ENCODE measurements at places on chromosomes 2 and 18.

GRCh38 chr2:226707499-226707898 is 92.1 kb downstream of the IRS1 start:
- DNase-seq, result no peak

DNA sequence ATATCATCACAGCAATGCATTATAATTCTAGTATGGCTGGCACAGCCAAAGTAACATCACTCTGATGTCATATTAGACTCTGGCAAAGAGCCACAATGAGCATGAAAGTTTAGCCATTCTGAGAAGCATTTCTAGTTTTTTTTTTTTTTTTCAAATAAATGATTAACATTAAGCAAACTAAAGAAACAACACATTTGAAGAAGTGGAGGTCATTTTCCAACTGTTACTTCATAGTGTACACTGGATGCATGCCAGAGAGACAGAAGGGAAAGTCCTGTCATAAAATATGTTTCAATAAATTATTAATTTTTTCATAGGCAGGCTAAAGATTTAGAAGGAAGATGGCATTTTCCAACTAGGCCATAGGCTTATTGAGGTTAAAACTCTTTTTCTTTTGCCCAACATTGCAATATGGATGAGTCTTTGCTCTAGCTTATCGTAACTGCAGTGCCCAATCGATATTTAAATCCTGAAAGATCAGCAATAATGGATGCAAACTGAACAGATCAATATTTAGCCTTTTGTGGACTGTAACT is 1630.4 kb upstream of the ACVR2A start:
- DNase-seq, result no peak

- peak; percentile 32 for DNase-seq
These were observed at the start of gene HOXD8 for GRCh38 chr2:176128982-176129796. Gene HOXD8 (plus strand): TSS chr2:176129705. CDS start chr2:176130367, 662 bp downstream.

GRCh38 chr2:159065313-159065712 is 96.9 kb downstream of the TANC1 start:
- DNase-seq, result no peak

DNA sequence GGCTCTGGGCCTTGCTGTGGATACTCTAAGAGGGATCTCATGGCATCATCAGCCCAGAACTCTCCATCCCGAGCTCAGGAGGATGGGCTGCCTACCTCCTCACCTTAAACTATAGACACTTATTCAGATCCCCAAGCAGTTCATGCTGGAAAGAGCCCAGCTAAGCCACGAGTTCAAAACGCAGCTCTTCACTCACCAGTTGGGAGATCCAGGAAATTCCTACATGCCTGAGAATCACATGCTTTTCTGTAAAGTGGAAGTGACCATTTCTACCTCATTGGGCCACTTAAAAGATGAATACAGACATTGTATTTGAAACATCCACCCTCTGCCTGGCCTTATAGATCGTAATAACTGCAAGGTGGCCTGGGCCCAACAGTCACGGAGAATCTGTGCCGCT is 6.6 kb downstream of the ATOH8 start:
- no peak for DNase-seq

GRCh38 chr2:151291224-151291623 is 1.8 kb upstream of the NMI start:
- DNase-seq, result no peak

GRCh38 chr2:88187927-88188326 is 17.8 kb downstream of the THNSL2 start:
- DNase-seq, result no peak

DNA sequence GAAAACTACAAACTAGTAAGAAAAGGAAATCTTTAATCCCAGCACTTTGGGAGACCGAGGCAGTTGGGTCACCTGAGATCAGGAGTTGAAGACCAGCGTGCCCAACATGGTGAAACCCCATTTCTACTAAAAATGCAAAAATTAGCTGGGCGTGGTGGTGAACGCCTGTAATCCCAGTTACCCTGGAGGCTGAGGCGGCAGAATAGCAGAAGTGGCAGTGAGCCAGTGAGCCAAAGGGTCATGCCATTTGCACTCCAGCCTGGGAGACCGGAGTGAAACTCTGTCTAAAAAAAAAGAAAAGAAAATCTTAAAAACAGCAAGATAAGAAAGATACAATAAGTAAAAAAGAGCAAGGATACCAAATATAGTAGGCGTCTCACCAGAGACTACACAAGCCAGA is 502.9 kb upstream of the ID2 start:
- no peak for DNase-seq

GRCh38 chr18:905948-906415 is 1.3 kb downstream of the ADCYAP1 start:
- no peak for DNase-seq
